ENCODE measurements at places on chromosomes 6 and 20.

DNA sequence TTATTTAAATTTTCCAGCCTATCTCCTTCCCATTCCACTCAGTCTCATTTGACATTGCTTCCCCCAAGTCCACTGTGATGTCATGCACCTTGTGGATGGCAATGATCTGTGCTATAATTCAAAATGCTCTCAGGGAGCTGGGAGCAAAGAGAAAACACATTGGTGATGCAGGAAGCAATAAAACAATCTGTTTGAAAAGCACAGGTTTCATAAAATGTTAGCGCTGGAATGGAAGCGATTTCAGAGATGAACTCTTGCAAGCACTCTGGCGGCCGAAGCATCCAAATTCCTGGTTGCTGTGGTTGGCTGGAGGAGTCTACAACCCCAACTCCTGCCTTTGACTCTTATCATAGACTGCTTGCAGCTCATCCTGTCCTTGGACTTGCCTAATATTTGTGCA, 167.0 kb downstream of the GMPR start:
- no peak for DNase-seq

GRCh38 chr20:12740647-12741046, 268.1 kb upstream of the SPTLC3 start:
- no peak for DNase-seq

DNA sequence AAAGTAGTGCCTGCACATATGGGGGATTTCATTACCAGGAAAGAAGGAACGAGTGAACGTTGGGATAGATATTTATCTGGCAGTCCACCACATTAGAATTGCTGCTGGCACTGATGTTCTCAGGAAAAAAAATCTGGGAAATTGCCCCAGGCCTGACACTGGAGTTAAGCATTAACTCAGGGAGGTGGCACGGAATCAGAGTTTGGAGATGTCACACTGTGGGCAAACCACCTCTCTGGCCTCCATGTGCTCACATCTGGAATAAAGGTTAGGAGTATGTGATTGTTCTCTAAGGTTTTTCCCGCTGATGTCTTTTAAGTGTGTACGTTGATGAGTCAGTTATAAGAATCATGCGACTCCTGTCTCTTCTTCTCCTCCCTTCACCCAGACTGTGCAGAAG, 7.9 kb downstream of the TGM3 start:
- no peak for DNase-seq

GRCh38 chr20:49668181-49668877, 45.3 kb downstream of the B4GALT5 start:
- DNase-seq, result no peak

DNA sequence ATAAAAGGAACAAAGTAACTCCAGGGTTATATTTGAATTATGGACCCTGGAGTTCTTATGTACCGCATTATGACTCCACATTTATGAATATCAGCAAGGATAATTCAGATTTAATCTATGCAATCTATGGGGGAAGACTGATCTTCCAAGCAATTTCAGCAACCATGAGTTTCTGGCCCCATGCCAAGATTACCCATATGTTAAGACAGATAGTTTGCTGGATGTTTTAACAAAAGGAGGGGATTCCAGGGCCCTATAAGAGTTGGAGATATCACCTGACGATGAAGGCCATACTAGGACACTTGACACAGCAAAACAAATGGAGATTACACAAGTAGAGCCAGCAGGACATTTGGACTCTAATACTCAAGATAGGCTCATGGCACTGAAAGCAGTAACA, 45.9 kb upstream of the PLN start:
- peak; percentile 13 for DNase-seq

- DNase-seq, result no peak
Observed at GRCh38 chr6:65988006-65988405, 281.0 kb upstream of the EYS start.
